GF-D8 (cell line): ENCODE measurements at places on chromosomes 4 and X.

- no peak for DNase-seq
These were observed 9.7 kb downstream of the TECRL start for GRCh38 chr4:64399313-64400109.

DNA sequence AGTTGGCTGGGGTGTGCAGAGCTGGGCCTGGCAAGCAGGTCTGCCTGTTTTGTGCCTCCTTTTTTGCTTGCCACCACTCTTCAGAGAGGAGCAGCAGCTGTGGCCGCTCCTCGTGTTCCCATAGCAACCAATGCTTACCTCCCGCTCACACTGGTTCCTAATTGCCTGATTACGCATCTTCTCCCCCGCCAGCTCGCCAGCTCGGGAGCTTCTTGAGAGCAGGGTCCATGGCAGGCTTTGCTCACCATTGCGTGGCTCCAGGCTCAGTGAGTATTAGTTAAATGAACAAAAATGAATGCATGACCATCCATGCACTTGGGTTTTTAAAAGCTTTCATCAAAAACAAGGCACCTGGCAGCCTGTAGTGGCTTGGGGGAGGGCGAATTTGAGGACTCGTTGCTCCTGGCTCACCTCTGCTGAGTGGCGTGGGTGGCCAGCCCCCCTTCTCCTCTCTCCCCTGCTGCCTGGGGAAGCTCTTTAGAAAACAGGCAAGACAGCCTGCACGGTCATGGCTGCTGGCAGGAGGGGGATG is 14.2 kb upstream of the PJA1 start:
- DNase-seq, result no peak

- DNase-seq, result peak; percentile 98
These were observed 32.7 kb downstream of the ACSL1 start for GRCh38 chr4:184792950-184793555.

GRCh38 chr4:11769434-11769833 is 340.7 kb upstream of the HS3ST1 start:
- no peak for DNase-seq

DNA sequence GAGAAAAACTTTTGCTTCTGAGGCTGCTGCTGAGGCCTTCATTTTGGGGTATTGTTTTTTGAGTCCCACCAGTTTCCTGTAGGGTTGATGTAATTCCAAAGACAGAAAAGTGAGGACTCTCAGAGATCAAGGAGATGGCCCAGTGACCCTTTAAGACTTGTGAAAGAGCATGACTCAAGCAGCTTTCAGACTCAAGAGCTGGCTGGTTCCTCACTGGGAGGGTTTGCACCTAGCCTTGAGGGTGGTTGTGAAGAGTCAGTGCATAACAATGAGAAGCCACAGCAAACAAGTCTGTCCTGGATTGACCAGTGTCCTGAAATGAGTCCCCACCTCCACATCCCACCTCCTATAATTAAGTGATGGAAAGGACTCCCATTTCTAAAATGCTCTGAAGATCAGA is 89.2 kb downstream of the NHS start:
- DNase-seq, result no peak

DNA sequence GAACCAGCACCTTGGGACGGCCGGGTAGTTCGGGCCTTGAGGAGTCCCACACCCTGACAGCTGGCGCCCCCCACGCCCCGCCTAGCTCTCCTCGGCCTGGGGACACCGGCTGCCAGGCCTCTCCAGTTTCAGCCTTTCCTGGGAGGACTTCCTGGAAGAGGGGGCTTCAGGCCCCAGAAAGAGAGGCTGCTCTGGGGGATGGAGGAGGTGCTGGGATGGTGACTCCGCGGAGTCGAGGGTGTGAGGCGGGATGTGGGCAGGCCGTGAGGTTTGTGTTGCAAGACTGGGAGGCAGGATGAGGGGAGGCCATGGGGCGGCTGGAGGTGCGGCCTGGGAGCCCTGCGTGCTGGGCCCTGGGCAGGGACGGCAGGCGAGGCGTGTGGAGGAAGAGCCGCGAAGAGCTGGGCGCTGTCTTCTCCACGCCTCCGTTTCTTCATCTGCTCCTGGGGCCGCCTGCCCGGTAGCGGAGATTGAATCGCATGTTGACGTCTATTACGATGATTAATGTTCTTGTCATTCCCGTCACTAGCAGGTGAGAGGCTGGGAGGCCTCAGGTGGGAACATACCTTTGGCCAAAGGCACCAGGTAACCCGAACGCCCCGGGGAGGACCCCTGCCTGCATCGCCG is 918 bp upstream of the FGFRL1 start:
- DNase-seq, result peak; percentile 75

GRCh38 chr4:120155287-120155686 is 88.6 kb upstream of the MAD2L1 start:
- DNase-seq, result no peak

DNA sequence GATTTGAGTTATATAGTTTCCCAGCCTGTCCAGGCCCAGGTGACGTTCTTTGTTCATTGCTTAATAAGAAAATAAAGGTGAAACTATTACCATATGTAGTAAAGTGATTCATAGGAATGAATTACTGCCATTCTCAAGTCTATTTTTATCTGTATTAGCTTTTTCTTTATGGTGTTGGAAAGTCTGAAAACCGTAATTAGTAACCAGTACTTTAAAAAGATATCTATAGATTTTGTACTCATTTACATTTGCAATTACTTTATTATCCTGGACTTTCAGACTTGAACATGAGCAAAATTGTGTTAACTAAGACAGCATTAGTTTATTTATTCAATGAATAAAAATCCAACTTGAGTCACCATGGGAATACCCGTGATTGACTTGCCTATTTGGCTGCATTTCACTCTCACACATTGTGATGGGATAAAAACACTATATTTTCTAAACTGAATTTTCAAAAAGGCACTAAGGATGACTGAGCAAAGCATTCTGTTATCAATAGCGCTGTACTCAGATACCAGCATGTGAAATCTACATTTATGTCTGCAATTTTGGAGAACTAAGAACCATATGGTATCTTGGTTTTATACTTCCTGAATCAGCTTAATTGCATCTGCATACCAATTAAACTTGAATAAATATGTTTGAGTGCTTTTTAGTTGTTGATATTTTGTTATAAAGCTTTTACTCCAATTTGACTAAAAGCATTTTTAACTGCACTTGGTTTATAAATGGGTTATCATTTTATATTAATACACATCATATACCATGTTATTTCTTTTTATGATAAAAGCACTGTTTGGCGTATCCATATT is 154.6 kb downstream of the CCSER1 start:
- DNase-seq, result no peak

DNA sequence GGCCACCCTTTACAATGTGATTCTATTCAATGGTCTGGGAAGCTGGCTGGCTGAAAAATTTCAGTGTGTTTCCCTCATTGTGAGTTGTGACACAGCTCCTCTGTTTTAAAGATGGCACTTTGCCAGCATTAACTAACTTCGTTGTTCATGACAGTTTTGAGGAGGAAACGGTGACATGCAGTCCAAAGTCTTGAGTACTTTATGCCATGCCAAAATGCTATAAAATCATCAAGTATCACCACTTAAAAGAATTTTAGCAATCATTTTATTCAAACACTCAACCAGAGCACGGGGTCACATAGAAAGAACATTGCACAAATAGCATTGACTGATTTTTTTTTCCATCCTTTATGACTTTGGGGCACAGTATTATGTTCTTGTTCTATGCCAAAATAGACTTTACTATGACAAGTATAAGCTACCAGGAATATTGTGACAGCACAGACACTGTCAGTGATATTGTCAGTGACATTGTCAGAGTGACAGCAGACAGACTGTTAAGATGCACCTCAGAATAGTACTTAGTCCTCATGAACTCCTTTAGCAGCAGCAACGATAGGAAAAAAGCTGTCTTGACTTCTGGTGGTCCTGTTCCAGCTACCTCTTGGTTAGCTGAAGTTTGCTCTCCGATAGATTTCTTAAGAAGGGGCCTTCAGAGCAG is 46.7 kb downstream of the CXCL13 start:
- DNase-seq, result no peak

DNA sequence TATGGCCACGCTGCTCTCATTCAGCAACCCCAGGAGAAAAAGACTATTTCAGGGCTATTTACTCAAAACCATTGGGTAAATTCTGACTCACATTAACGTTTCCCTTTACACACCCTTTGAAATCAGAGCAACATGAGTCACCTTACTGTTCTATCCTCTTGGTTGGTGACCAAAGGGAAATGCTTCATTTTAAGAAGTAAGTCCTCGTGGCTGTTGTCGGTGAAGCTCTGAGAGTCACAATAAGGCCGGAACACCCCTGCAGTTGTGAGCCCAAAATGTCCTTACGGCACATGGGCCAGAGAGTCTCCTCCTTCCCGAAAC is 56.3 kb upstream of the SPRY1 start:
- DNase-seq, result no peak

GRCh38 chrX:53939127-53939526 is 105.1 kb downstream of the PHF8 start:
- DNase-seq, result peak; percentile 76

DNA sequence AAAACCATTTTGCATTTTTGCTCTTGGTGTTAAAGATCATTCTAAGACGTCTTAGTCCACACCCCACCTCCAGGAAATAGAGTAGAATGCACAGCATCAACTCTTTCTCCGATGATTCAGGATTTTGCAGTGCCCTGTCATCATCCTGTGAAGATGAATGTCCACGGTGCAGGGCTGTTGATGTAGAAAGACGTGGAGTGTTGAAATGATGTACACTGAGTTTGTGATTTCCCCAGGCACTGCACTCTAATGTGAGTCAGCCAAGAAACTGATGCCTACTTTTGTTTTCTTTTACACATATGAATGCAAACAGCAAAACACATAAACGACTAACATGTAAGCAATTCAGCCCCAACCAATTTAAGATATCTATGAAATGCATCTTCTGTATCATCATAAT is 10.5 kb downstream of the LGI2 start:
- no peak for DNase-seq

DNA sequence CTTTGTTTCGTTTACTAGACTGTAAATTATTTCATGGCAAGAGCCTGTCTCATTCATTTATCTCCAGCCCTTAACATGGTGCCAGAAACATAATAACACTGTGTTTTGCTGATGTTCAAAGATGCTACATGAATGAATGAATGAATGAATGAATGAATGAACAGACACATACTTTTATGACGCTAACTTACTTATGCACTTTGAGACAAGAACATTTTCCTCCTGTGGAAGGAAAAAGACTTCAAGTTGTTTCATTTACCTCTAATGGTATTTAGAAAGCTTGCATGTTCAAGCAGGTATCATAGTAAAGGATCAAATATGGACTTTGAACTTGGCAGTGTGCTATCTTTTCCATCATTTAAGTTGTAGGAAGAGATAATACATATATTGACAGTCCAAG is 131.6 kb downstream of the GLRA2 start:
- DNase-seq, result no peak

- DNase-seq, result no peak
These were observed 9.6 kb upstream of the DLG3 start for GRCh38 chrX:70434914-70435586.

- no peak for DNase-seq
These were observed at the start of gene LOC101059915 for GRCh38 chrX:71667328-71668247. TSS of gene LOC101059915 (plus strand) at chrX:71667546.

DNA sequence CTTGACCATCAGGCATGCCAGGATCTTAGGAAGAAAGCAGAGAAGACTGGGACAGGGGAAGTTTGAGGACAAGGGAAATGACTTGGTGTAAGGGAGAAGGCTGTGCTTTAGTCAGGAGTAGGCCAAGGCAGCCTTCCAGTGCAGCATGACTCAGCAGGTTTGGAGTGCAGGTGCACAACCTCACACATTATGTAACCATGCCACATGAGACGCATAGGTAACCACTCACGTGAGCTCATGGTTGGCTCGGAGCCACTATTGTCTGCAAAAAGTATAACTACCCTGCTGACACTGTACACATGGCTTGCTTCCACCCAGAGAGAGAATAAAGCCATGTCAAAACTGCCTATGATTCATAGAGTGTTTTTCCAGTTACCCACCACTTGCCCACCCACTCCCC is 715.9 kb downstream of the SMARCA1 start:
- no peak for DNase-seq

DNA sequence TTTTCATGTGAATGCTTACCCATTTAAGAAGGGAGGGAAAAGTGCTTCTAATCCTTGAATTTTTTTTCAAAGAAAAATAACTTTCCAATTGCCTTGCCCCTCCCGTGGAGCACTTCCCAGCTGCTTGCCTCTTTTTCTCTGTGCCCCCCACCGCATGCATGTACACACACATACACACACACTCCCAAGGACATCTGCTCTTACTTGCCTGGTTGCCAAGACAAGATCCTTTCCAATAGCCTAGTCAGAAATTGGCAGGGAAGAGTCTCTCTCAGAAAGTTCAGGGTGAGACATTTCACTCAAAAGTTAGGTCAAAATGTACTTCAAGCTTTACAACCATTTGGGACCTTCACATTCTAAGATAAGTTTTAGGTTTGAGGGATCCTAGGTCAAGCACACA is 10.9 kb downstream of the HHIP start:
- no peak for DNase-seq

DNA sequence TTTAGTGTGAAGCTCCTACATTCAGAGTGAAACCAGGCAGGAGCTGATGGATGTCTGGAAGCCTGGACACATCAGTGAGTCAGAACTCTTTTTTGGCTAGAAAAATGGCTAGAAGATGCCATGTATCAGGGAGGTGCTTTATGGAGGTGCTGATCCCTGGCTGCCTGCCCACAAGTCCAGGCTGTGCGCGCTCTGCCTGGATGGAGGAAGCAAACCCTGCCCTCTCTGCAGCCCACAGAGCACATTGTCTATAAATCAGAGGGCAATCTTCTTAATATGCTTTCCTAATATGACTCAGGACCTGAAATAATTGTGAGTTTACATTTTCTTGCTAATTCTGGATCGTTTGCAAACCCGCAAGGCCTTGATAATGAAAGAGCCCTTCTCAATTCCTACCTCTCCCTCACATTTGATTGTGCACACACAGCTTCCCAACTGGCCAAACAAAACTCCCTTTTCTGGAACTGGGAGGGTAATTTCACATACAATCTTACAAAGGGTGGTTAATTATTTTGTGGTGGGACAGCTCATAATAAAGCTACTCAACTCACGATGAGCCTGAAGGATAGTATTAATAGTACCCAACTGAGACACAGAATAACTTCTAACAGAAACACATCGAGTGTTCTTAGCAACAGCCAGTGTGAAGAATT is 11.7 kb downstream of the MFAP3L start:
- no peak for DNase-seq

DNA sequence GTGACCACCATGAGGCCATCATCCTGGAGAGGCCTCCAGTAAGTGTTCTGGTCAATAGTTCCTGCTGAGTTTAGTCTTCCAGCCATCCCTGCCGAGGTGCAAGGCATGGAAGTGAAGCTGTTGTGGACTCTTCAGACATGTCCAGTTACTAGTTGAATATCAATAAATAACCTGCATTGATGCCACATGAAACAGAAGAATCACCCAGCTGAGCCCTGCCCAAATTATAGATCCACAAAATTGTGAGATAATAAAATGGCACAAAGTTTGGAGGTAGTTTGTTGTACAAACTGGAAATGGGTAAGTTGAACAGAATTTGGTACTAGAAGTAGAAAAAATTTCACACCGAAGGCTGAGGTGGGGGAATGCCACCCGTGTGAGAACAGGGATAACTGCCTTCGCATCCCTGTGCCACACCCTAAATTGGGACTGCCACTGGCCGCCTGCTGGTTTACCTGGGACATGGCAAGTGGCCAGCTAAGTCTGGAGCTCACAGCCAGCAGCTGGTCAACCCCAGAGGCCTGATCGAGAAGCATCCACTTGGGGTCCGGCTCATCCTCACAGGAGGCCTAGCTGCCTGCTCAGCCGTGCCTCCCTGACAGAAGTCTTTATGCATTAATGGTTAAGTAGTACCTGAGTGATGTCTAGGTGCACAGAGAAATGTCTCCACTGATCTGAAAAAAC is 184.5 kb downstream of the SPRY1 start:
- DNase-seq, result no peak
